Progenitor cell of endocrine pancreas (in vitro differentiated cells): ENCODE measurements at places on chromosomes 1 and 21. TPM values are rescaled to one million over a fixed set of nuclear protein-coding genes. Genes with fewer than 3 reads are reported as not detected.
A peak's percentile ranks its signal among the peaks of the same experiment; 100 is the strongest.

GRCh38 chr1:214455479-214455878 lies 95.9 kb downstream of the PTPN14 start:
- peak overlapping the region; percentile 21 for H3K27ac ChIP-seq
- peaks cover 24% of the 10 kb centered on the region for H3K4me1 ChIP-seq
- no peak for DNase-seq
- H3K36me3 ChIP-seq = peaks cover under 1% of the 10 kb centered on the region

GRCh38 chr1:2592672-2593071 lies 6.1 kb downstream of the PRXL2B start:
- peaks cover 5% of the 10 kb centered on the region for H3K36me3 ChIP-seq
- H3K27me3 ChIP-seq = peaks cover 4% of the 10 kb centered on the region
- no peak overlapping the region for H3K4me3 ChIP-seq

The FNDC7 gene
- not detected in 2 replicates for total RNA-seq

The ACTL8 gene
- total RNA-seq = not detected in 2 replicates

DNA sequence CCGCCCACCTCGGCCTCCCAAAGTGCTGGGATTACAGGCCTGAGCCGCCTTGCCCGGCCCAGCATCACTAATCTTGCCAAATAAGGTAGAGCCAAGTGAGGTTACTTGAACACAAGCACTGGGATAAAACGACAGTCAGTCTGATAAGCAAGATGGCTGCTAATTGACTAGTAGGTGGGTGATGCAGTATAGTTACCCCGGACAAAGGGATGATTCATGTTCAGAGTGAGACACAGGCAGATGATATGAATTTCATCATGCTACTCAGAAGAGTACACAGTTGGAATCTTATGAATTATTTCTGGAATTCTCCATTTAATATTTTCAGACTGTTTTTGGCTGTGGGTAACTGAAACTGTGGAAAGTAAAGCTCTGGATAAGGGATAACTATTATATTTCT lies 178.4 kb downstream of the USP25 start:
- peaks cover 3% of the 10 kb centered on the region for H3K36me3 ChIP-seq
- H3K4me1 ChIP-seq = no peaks in the 10 kb centered on the region
- no peak overlapping the region for H3K27ac ChIP-seq
- DNase-seq = no peak
- no peaks in the 10 kb centered on the region for H3K27me3 ChIP-seq
- H3K4me3 ChIP-seq = no peak overlapping the region

The SDE2 gene
- 15.0 and 15.1 TPM in 2 replicates for total RNA-seq

DNA sequence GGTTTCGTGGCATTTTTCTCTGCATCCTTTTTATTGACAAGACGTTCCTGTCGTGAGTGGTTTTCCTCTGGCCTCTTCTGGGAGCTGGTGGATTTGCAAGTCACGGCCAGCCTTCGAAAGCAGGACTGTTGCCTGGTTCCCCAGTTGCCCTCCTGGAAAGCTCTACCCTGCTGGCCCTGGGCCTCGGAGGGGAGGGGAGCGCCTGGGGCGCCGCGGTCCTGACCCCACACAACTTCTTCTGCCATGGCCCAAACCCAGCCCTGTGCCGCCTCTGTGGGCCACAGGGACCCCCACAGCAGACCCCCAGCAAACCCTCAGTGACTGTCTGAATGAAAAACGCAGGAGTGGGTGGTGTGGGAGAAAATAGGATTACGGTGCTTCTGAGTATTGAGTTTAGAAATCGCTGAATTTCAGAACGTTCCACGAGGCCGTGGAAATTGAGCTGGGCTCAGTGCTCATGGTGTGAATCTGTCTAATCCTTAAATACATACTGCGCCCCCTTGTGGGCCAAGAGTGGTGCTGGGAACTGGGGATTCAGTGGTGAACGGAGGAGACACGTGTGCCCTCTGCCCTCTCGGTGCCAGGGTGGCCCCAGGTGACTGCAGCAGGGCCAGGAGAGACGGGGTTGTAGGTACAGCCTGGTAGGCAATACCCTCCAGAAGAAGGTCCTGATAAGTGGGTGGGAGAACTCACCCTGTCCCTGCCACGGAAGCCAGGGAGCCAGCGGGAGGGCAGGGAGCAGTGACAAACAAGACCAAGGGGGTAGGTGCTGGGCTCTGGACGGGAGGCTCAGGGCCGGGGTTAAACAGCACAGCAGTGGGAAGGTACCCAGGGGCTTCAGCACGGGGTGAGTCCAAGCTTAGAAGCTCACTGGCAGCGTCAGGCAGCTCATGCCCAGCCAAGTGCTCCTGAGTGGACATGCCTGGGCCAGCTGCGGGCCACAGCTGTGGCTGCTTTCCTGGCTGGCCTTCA lies 101.2 kb upstream of the COL6A1 start:
- H3K27me3 ChIP-seq = peaks cover 21% of the 10 kb centered on the region
- H3K36me3 ChIP-seq = no peaks in the 10 kb centered on the region
- no peak overlapping the region for H3K27ac ChIP-seq
- no peaks in the 10 kb centered on the region for H3K4me1 ChIP-seq
- peak; percentile 53 for DNase-seq

The NUDT4B gene
- total RNA-seq = 0.78 and 1.7 TPM in 2 replicates

The CASQ1 gene
- total RNA-seq = not detected in 2 replicates

- peaks cover 14% of the 10 kb centered on the region for H3K4me1 ChIP-seq
- H3K27ac ChIP-seq = no peak overlapping the region
- H3K36me3 ChIP-seq = peaks cover 4% of the 10 kb centered on the region
- no peak overlapping the region for H3K4me3 ChIP-seq
Observed at GRCh38 chr1:181251001-181251712, 162.7 kb downstream of the IER5 start.

DNA sequence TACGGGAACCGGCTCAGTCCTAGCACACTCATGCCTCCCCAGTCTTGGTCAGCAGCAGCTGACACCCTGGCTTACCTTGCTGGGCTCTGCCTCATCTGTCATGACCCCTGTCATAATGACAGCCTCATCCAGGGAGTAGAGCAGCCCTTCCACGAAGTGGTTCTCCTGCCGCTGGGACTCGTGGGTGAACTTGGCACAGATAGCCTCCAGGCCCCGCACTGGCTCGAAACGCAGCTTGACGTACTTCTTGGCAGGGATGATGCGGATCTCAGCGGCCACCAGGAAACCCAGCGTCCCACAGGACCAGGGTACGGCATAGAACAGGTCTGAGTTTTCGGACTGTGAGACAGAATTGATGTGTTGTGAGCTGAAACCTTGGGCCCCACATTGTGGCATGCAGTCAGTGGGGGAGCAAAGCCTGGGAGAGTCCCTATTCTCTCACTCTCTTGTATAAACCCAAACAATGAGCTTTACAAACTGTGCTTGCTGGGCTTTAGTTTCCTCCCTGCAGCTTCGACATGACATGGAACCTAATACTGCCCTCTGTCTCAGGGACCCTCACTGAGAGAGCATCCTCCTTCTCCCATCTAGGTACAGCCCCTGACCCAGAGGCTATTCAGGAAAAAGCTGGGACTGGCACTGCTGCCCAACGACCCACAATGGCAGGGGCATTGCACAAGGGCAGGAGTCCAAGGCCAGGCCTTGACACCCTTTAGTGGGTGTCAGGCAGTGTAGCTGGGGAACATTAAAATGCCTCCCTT lies 15.5 kb downstream of the DHCR24 start:
- H3K27ac ChIP-seq = no peak overlapping the region
- H3K4me3 ChIP-seq = no peak overlapping the region
- H3K4me1 ChIP-seq = no peaks in the 10 kb centered on the region
- H3K27me3 ChIP-seq = no peaks in the 10 kb centered on the region

- peaks cover 17% of the 10 kb centered on the region for H3K27me3 ChIP-seq
- no peaks in the 10 kb centered on the region for H3K36me3 ChIP-seq
- H3K4me1 ChIP-seq = peaks cover 3% of the 10 kb centered on the region
- DNase-seq = peak; percentile 7
- H3K4me3 ChIP-seq = no peak overlapping the region
Observed at GRCh38 chr21:44557491-44558328, 885 bp downstream of the KRTAP10-3 start.
